ENCODE measurements at places on chromosomes 4 and X.

GRCh38 chr4:137823007-137823406 is 290.7 kb upstream of the PCDH18 start:
- DNase-seq: no peak

DNA sequence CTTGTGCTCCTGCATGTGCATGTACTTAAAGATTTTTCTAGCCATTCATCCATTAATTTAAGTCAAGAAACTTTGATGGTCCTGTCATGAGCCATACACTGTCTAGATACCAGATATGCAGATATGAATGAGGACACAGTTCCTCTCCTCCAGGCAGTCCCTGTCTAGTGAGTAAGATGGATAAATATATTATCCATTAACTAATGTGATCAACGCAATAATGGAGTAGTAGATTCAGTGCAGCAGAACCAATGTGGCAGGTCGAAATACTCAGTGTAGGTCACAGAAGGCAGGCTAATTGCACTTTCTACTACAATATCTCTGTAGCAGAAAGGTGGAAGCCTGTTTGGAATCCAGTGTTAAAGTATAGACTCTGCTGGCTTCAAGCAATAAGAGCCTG is 112.5 kb downstream of the PCDH7 start:
- no peak for DNase-seq

DNA sequence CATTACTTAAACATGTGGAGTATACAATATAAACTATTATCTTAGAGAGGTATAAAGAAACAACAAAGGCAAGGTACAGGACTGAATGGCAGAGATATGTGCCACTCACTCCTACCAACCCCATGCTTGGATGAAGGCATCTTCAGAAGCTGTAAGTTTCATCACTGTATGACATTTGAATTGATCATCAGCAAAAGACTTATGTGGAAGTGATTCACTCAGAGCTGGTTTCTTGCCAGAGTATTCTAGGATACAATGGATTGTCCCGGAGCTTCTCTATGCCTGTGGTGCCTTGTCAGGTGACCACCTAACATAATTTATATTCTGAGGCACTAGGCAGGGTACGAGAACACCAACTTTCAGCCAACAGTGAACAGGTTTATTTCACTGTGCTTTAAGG is 392.2 kb downstream of the PPP1R2C start:
- DNase-seq: no peak

- no peak for DNase-seq
These were observed 55.4 kb upstream of the GBA3 start for GRCh38 chr4:22637306-22637705.

GRCh38 chr4:73275318-73275654 is 16.7 kb upstream of the ANKRD17 start:
- DNase-seq: no peak

GRCh38 chr4:77734928-77735327 is 84.2 kb downstream of the CNOT6L start:
- no peak for DNase-seq

DNA sequence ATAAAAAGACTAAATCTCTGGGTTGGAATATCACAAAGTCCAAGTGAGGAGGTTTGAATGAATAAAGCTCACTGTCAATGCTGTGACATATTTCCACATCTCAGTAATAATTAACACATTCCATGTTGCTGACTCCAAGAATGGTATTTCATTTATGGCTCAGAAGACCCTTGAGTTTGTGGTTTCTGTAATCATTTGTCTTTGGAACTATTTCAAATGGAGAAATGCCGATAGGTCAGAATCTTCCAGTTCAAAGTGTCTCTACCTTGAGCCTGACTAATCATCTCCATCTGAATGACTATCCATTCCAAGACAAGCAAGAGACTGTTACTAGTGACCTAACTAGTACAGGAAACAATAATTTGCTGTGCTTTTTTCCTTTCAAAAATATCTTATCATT is 24.2 kb upstream of the SLC2A9 start:
- DNase-seq: no peak

GRCh38 chr4:22122062-22122461 is 173.5 kb upstream of the KCNIP4 start:
- DNase-seq: no peak

GRCh38 chrX:153401133-153401764 is at the start of gene PNMA6E:
TSS of gene PNMA6E (minus strand) at chrX:153401350. CDS start at chrX:153398849, 2,501 bp downstream.
- no peak for DNase-seq

GRCh38 chrX:36684053-36684452 is 324.1 kb upstream of the FAM47C start:
- DNase-seq: no peak

GRCh38 chr4:172899861-172900260 is 268.8 kb upstream of the GALNT7 start:
- DNase-seq: no peak

- DNase-seq: no peak
These were observed 846.7 kb upstream of the EPHA5 start for GRCh38 chr4:66516940-66517339.

- no peak for DNase-seq
These were observed 135.4 kb upstream of the RBPJ start for GRCh38 chr4:26185436-26185835.

GRCh38 chr4:8167291-8167690 is 8.7 kb upstream of the ABLIM2 start:
- no peak for DNase-seq

- no peak for DNase-seq
These were observed 739.6 kb upstream of the SLIT2 start for GRCh38 chr4:19512086-19512485.

DNA sequence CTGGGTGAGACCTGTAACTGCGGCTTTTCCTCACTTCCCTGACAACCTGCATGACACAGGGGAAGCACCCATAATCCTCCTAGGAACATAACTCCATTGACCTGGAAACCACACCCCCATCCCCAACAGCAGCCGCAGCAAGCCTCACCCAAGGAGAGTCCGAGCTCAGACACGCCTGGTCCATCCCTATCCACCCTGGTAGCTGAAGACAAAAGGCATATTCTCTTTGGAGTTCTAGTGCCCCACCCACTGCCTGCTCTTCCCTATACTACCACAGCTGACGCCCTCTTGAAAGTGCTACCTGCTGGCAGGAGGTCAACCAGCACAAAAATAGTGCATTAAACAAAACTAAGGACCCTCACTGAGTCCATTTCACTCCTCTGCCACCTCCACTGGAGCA is 1080.9 kb upstream of the IGFBP7 start:
- DNase-seq: no peak

DNA sequence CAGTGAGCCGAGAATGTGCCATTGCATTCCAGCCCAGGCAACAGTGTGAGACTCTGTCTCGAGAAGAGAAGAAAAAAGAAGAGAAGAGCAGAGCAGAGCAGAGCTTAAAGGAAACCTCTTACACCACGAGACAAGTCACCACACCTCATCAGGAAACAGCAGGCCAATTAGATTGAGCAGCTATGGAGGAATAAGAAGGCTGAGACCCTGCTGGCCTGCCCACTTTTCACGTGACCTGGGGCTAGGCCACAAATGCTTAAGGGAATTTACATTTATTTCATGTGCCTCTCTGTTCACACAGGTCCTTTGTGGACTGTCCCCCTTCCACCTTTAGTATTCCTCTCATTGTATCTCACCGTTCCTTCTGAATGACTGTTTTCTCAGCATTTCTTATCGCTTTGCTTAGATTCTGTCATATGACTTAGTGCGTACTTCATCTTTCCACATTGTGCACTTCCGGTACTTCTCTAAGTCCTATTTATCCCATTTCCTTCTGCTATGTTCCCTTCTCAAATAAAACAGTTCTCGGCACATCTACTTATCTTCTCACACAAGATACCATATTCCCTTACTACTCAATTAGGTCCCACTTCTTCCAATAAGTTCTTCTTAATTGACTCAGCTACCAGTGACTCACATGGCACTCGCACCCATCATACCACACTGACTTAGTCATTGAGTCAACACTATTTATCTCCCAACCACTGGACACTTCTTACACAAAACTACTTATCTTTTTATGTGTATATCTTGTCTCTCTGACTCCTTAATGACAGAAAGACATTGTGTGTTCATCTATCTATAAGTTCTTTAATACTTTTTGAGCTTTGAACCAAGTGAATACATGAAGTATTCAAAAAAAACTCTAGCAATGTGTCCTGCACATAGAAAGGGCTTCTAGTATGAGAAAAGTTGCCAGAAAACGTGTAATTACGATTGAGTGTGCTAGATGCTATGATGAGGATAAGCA is 11.0 kb downstream of the CUL4B start:
- no peak for DNase-seq

- no peak for DNase-seq
These were observed 225.5 kb downstream of the PARM1 start for GRCh38 chr4:75158451-75158850.

- DNase-seq: no peak
These were observed 106.4 kb downstream of the MMRN1 start for GRCh38 chr4:90001023-90001422.

- DNase-seq: no peak
These were observed 180.8 kb downstream of the MAGEB17 start for GRCh38 chrX:16347968-16348670.

DNA sequence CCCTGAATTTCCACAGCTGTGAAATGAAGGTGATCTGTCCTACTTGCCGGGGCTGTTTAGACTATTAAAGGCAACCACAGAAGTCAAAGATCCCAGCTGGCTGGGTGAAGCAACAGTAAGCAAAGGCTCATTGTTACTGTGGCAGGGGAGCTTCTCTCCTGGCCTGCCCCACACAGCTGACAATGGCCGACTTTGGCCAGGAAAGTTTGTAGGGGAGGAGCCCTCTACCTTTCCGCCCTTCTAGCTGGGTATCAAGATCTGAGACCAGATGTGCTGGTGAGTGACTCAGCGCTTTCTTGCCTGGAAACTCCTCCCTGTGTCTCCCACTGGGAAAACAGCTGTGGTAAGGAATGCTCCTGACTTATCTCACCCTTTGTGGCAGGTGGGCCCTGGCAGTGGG is 21.1 kb downstream of the RASSF6 start:
- DNase-seq: no peak

GRCh38 chr4:17142232-17142711 is 243.8 kb upstream of the LDB2 start:
- no peak for DNase-seq

- no peak for DNase-seq
These were observed 181.2 kb downstream of the ARHGAP10 start for GRCh38 chr4:147913137-147913536.

DNA sequence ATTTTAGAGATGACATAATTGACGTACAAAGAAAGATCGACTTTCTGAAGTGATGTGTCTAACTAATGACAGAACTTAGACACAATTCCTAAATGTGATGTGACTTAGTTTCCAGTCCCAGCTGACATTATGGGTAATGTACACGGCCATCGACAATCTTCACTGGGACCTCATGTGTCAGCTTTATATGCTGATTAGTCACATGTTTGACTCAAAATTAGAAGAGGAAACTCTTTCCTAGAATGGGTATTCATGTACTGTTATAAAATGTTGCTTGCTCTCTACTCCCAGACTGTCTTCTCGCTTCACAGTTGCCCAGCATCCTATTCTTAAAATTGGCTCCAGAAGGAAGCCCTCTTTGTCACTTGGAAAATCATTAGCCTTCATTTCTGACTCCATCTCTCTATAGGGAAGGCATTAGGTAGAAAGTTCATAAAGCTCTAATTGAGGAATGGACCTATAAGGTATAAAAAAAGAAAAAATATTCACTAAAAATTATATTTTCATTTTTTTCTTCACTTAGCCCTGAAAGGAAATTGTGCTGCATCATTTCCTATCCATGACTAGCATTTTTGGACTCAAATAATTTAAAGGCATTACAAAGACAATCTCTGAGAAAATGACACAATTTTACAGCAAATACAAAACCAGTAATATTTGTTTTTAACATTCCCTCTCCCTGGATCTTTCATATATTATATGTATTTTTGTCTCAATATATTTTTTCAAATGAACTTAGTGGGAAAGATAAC is 554.6 kb downstream of the INPP4B start:
- no peak for DNase-seq

GRCh38 chr4:94533405-94534223 is 81.9 kb downstream of the PDLIM5 start:
- DNase-seq: no peak

DNA sequence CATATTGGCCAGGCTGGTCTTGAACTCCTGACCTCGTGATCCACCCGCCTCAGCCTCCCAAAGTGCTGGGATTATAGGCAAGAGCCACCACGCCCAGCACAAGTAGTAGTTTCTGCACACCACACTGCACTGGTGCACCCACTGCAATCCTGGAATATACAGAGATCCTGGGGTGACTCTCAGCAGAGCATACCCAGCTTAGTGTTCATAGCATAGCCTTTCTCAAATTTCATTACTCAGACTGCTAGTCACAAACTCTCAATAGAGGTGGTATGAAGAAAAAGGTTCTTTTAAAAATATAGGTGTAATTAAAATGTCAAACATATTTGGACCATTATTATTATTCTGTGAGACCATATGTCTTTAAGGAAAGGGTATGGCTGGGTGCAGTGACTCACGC is 6.2 kb upstream of the ARHGAP10 start:
- no peak for DNase-seq

GRCh38 chr4:55866290-55866907 is 13.0 kb downstream of the EXOC1 start:
- no peak for DNase-seq

Data from right lobe of liver (tissue), 6 donors.